ENCODE measurements at places on chromosomes 13 and 19. TPM values are rescaled to one million over a fixed set of nuclear protein-coding genes. Genes with fewer than 3 reads are reported as not detected.

DNA sequence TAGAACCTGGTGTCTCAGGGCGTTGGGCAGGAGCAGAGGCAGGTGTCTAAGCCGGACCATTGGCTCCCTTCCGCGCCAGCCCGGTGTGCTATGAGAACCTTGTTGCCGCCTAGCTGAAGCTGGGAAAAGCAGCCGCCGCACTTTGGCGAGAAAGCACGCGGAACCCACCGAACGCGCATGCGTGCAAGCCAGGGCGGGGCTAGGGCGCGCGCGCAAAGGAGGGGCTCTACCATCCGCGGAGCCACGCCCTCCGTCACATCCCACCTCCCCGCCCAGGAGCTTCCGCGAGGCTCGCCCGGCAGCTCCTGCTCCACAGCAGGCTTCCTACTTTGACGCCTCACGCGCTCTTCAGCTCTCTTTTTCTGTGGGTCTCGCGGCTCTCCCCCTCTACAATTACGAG lies 51.3 kb downstream of the WDR87 start:
- no peak overlapping the region for H3K27ac ChIP-seq
- no peak for DNase-seq
- no peaks in the 10 kb centered on the region for H3K27me3 ChIP-seq
- H3K4me1 ChIP-seq, result no peaks in the 10 kb centered on the region
- no peak overlapping the region for H3K4me3 ChIP-seq

- H3K36me3 ChIP-seq, result no peaks in the 10 kb centered on the region
- DNase-seq, result no peak
These were observed 125.4 kb downstream of the FGF14 start for GRCh38 chr13:102276404-102276803.

- no peaks in the 10 kb centered on the region for H3K4me1 ChIP-seq
- H3K27me3 ChIP-seq, result peaks cover 5% of the 10 kb centered on the region
- H3K27ac ChIP-seq, result no peak overlapping the region
- H3K36me3 ChIP-seq, result no peaks in the 10 kb centered on the region
These were observed 291.0 kb downstream of the ENOX1 start for GRCh38 chr13:43495732-43496131.

DNA sequence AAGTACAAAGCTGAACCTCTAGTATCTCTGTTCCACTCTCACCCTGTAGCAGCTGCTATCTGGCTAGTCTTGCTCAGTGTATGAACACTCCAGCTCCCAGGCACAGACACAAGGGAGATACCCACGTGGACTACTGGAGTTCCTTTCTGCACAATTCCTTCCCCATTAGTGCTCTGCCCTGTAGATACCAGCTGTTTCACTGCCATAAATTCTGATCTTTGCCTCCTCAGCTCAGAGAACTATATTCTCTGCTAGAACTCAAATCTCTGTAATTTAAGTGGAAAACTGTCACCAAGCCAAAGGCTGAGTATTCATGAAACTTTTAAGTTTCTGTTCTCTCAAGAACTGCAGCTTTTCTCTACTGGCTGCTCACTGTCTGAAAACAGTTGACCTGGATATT lies 273.7 kb downstream of the DIAPH3 start:
- H3K27me3 ChIP-seq, result no peaks in the 10 kb centered on the region
- no peak for DNase-seq
- no peak overlapping the region for H3K4me3 ChIP-seq
- H3K36me3 ChIP-seq, result no peaks in the 10 kb centered on the region
- H3K27ac ChIP-seq, result no peak overlapping the region

UBE2L5 gene
- total RNA-seq, result not detected

TMEM238 gene
- 5.8 TPM for total RNA-seq

Measured in WTC11 (cell line).